Dorsolateral prefrontal cortex (tissue), 122 donors: ENCODE measurements at places on chromosomes 13 and 19. TPM values are rescaled to one million over a fixed set of nuclear protein-coding genes. Genes with fewer than 3 reads are reported as not detected.

The GRIN2D gene
- 4.3 TPM for total RNA-seq

The TJP3 gene
- total RNA-seq, result not detected

The ADGRL1 gene
- total RNA-seq, result 214 TPM

The KLK15 gene
- not detected for total RNA-seq

The ATP1A3 gene
- 321 TPM for total RNA-seq

DNA sequence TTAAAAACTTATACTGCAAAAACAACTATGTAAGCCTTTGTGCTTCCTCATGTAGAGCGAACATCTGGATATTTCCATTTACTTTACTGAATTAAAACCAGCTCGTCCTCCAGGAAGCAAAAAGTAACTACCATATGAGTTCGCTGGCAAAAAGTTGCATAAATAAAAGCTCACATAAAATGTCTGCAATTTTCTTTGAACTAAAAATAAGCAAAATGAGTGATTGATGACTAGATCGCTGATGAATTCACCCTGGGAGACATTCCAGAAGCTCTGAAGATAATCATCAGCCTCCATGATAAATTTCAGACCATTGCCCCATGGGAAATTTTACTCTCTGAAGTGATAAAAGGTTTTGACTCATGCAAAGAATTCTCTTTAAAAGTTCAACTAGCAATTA lies 67.3 kb upstream of the SACS start:
- DNase-seq, result no peak

DNA sequence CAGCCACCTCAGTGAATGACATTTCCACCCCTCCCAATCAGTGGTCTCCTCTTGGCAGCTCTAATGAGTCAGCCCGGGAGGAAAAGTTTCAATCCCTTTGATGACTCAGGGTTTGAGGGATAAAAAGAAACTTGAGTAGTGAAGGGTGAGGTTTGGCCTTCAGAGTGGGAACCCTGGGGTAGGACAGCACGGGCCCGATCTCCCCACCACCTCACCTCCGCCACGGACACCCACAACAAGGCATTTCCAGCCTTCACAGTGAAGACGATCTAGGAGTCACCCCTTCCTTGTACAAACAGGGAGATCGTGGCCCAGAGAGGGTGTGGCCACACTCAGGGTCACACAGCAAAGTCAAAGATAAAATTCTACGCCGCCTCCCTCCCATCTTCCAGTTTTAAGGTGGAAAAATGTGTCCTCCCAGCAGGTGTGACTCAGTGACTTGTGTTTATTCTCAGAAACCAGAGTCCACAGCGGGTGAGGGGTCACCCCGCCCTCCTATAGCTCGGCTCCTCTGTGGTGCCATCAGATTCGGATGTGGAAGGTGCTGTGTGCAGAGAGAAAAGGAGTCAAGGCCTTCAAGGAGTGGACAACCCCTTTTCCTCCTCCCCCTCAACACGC lies 12.3 kb downstream of the CIB3 start:
- DNase-seq, result no peak

- no peak for DNase-seq
These were observed 55.1 kb downstream of the GPR180 start for GRCh38 chr13:94656766-94657165.

- no peak for DNase-seq
These were observed 43.1 kb downstream of the PCCA start for GRCh38 chr13:100131863-100132574.
